MG63 (cell line): ENCODE measurements at places on chromosomes 2 and 18.

DNA sequence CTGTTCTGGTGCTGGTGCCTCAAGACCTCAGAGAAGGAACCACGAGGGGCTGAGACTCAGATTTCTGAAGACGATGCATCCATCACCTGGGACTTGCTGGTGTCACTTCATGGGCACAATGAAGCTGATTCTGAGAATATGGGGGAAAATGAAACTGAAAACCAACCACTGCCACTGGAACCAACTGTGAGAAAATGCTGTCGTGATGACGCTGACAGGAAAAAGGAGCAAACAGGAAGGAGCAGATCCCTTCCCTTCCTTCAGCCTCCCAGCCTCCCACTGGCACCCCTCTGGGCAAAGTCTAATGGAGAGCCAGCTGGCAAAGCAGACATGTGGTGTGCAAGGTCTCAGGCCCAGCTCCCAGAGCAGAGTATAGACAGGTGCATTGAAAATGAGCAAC, 109.7 kb downstream of the FOXI3 start:
- DNase-seq: peak; percentile 21

- no peak for DNase-seq
Observed at GRCh38 chr2:105787376-105788318, 42.9 kb downstream of the NCK2 start.

DNA sequence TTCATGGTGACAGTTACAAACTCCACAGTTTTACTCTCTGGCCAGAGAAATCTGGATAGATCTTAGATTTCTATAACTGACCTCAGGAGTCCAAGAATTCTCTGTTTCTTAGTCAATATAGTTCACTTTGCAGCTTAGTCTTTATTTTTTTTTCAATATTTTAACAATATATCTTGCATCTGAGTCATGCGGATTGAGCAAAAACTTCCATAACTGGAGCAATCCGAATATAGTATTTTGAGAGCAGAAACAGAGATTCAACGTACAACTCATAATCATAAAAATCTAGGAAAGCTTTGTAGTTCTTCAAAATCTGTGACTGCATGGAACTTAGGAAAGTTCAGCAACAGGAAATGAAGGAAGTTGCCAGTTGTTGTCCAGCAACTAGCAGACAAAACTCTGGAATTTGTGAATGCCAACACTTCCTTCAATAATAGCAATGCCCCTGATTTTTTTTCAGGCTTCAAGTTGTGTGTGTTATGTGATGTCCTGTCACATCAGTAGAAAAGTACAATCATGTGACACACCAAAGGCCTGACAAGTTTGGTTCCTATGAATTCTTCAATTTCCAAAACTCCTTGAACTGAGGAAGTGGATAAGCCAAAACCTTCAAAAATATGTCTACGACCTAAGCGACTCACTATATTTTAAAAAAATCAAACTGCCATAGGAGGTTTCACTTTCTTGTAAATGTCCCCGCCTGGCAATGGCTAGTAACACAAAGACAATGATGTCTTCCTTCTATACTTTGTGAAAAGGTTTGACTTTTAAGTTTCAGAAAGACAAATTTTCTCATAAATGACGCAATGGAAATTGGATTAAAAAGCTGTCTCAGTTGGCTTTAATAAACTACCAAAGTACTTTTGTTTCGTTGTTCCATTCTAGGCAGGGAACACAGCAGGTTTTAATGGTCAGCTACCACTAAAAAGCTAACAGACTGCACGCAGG, 510.6 kb downstream of the ERBB4 start:
- no peak for DNase-seq

- no peak for DNase-seq
Observed at GRCh38 chr2:36918307-36918706, 48.0 kb downstream of the STRN start.

DNA sequence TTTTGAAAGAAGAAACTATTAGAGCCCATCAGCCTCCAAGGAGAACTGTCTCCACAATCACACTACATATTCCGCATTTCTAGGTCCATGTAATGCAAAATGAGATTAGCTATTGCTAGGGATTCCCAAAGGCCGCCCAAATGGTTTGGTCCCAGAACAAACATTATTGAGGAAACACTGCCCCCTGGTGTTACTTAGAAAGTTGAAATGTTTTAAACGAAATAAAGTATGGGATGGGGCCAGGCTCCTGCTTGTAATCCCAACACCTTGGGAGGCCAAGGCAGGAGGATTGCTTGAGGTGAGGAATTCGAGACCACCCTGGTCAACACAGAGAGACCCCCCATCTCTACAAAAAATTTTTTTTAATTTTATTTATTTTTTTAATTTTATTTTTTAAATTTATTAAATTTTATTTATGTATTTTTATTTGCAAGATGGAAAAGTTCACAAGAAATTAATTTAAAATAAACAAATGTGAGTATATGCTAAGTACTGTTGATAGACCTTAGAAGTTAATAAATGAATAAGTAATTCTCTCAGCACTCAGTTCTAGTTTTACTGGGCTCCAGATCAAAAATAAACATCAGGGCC, 5.5 kb downstream of the NHEJ1 start:
- no peak for DNase-seq

DNA sequence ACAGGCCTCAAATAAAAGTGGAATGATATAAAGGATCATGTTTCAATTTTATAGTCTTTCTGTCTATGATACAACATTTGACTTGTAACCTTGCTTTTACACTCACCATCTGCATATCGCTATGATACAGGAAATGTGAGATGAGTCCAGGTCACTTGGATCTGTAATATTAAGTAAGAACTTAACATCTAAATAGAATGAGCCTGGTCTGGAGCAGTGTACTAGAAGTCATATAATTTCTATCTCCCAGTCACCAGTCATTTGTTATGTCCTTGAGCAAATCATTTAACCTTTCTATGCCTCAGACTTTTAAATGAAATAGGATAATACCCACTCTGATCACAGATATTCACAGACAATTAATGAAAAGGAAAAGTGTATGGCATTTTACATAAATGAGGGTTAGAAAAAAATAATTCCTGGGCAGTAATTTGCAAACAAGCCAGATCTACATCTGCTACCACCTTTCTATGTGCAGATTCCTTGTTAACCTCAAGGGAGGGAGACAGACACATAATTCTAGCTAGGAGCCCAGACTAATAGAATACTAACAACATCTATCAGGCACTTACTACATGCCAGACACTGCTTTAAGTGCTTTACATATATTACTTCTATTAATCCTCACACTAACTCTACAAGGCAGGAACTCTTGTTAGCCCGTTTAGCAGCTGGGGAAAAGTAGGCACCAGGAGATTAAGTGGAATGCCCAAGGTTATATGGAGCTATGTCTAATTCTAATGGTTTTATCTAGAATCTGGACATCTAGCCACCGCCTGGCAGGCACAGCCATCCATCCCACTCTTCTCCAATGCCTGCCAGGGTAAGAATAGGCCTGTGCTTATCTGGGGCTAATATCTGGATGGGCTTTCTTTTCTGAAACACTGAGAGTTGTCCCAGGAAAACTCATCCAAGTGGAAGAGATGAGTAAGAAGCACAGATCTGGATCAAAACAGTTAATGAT, 313.6 kb upstream of the CDH20 start:
- no peak for DNase-seq
